PC-9 (cell line): ENCODE measurements at places on chromosomes 1 and 21.

DNA sequence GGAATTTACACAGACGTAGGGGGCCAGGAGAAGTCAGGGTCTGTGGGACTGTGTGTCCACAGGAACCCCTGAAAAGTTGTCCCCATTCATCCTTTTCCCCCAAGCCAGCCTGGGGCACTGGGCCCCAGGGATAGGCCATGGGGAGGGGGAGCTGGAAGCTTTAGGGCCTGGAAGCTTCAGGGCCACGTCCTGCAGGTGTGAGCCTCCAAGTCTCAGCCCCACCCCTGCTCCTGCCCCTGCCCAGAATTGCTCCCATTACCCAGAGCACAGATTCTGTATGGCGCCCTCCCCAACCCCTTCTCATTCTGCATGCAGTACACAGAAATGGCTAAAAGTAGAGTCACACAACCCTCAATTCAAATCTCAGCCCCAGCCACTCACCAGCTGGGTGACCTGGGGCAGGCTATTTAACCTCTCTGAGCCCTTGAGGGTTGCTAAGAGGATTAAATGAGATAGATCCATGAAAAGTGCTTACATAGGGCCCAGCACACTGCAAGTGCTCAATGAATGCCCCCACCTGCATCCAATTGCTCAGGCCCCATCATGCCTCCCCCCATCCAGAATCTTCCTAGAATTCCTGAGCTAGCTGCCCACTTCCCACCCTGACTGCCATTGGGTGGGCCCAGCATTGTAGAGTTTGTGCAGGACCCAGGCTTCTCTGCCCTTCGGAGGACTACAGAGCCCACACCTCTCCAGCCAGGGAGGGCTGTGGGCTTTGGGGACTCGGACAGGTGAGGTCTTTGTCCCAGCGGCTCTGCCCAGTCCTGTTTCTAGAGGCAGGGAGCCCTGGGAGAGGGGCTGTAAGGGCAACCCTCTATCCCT, 6.5 kb downstream of the RAP1GAP start:
- no peak overlapping the region for H3K27ac ChIP-seq
- H3K4me1 ChIP-seq = no peaks in the 10 kb centered on the region
- no peak for DNase-seq
- H3K4me3 ChIP-seq = no peak overlapping the region
- no peaks in the 10 kb centered on the region for H3K36me3 ChIP-seq
- H3K27me3 ChIP-seq = no peaks in the 10 kb centered on the region

- no peak for DNase-seq
- H3K36me3 ChIP-seq = no peaks in the 10 kb centered on the region
- H3K4me1 ChIP-seq = no peaks in the 10 kb centered on the region
- H3K27ac ChIP-seq = no peak overlapping the region
These were observed 26.9 kb downstream of the EPHB2 start for GRCh38 chr1:22737374-22738068.

DNA sequence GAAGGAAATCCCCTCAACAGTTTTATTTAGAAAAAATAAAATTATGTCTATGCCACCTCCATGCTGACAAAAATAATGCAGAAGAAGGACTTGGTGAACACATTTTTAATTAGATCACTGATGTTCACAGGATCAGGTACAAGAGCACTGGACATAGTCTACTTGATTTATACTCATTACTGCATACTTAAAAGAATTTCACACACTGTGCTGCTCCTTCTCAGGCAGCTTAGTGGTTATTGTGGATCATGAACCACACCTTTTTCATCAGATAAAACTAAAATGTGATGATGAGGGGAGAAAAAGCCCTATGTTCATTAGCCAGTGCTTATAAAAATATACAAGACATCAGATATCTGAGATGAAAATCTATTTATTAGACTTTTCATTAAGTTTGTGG, 103.3 kb upstream of the DPH5 start:
- H3K27ac ChIP-seq = no peak overlapping the region
- H3K4me1 ChIP-seq = peaks cover 9% of the 10 kb centered on the region
- no peak overlapping the region for H3K4me3 ChIP-seq
- DNase-seq = no peak

GRCh38 chr1:82813386-82813785, 1012.7 kb downstream of the ADGRL2 start:
- no peaks in the 10 kb centered on the region for H3K4me1 ChIP-seq
- no peak overlapping the region for H3K4me3 ChIP-seq
- no peak overlapping the region for H3K27ac ChIP-seq

DNA sequence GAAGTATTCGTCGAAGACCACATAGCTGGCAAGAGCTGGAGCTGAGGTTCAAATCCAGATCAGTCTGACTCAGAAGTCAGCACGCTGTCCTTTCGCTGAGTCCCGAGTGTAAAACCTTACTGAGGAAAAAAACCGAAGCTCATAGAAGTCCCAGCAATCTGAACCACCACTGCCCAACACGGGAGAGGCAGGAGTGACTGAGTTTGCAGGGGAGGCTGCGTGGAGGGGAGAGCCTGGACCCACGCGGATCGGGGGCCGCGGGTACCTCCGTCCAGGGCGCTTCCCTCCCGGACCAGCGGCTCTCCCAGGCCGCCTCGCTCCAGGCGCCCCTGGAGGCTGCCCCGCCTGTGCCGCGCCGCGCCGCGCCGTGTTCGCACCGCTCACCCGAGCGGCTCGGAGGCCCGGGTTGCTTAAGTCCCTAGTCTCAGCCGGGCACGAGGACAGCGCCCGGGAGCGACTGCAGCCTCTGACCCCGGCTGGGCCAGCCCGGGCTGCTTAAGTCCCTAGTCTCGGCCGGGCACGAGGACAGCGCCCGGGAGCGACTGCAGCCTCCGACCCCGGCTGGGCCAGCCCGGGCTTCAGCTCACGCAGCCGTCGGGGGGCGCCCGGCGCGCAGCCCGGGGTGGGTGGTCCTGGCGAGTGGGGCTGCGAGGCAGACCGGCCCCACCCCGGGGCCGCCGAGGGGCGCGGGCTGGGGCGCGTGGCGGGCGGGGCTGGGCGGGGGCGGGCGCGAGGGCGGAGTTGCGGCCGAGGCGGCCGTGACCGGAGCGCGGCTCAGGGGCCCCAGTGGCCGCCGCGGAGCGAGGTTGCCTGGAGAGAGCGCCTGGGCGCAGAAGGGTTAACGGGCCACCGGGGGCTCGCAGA, at the start of gene ADAMTSL4:
TSS of gene ADAMTSL4 (plus strand) at position 777 of the 864 bp plus-strand sequence. CDS start 2,881 bp downstream, outside the sequence.
- peak within 1 kb of the TSS; percentile 65 for H3K27ac ChIP-seq
- H3K36me3 ChIP-seq = no peaks in the 10 kb centered on the region
- H3K27me3 ChIP-seq = no peaks in the 10 kb centered on the region
- peak; percentile 71 for DNase-seq

GRCh38 chr21:28828981-28829380, 163.7 kb downstream of the LTN1 start:
- H3K4me3 ChIP-seq = no peak overlapping the region
- H3K4me1 ChIP-seq = no peaks in the 10 kb centered on the region
- H3K27ac ChIP-seq = no peak overlapping the region

- no peaks in the 10 kb centered on the region for H3K27me3 ChIP-seq
- peak; percentile 61 for DNase-seq
- H3K27ac ChIP-seq = peak overlapping the region; percentile 86
- H3K36me3 ChIP-seq = no peaks in the 10 kb centered on the region
- H3K4me3 ChIP-seq = peak overlapping the region; percentile 45; the same call in 1 of the 2 replicates
- peaks cover 64% of the 10 kb centered on the region for H3K4me1 ChIP-seq
These were observed 1.7 kb upstream of the VWA1 start for GRCh38 chr1:1433804-1434130.

GRCh38 chr1:93459126-93459525, 11.2 kb downstream of the FNBP1L start:
- no peak overlapping the region for H3K4me3 ChIP-seq
- no peak for DNase-seq
- no peaks in the 10 kb centered on the region for H3K27me3 ChIP-seq
- H3K27ac ChIP-seq = no peak overlapping the region

DNA sequence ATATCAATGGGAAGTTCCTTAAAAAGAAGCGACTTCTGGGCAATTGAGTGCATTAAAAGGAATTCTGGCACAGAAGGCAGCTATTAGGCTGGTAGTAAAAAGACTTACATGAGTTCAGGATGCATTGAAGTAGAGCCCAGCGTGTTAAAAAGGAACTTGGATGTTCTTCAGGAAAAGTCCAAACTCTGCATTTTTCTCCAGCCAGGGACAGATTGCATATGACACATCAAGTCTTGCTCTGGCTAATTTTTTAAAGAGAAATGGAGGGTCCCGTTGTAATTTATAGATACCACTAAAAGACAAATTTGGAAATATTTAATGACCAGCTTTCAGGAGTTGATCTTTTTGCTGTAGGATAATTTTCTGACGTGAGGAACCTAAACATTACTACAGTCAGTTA, 1.2 kb downstream of the TPRG1L start:
- no peak for DNase-seq
- H3K4me3 ChIP-seq = peak overlapping the region; percentile 99
- H3K27ac ChIP-seq = no peak overlapping the region
- H3K4me1 ChIP-seq = peaks cover 20% of the 10 kb centered on the region

GRCh38 chr1:54745864-54746263, 18.5 kb downstream of the PARS2 start:
- no peak overlapping the region for H3K4me3 ChIP-seq
- peaks cover 3% of the 10 kb centered on the region; the same call in 1 of the 2 replicates for H3K36me3 ChIP-seq
- peaks cover 11% of the 10 kb centered on the region for H3K4me1 ChIP-seq
- no peak overlapping the region for H3K27ac ChIP-seq
- DNase-seq = no peak

- DNase-seq = peak; percentile 71
- H3K4me1 ChIP-seq = peaks cover 8% of the 10 kb centered on the region
- no peaks in the 10 kb centered on the region for H3K36me3 ChIP-seq
- no peak overlapping the region for H3K4me3 ChIP-seq
These were observed 11.3 kb downstream of the CDK18 start for GRCh38 chr1:205515781-205516253.

GRCh38 chr1:67830226-67830625, 3.0 kb downstream of the GNG12 start:
- H3K36me3 ChIP-seq = 0 out of 2 replicates have a peak, but pooled peaks cover 6% of the 10 kb centered on the region
- DNase-seq = peak; percentile 59
- peak overlapping the region; percentile 92; the same call in 1 of the 2 replicates for H3K4me3 ChIP-seq
- H3K27me3 ChIP-seq = no peaks in the 10 kb centered on the region
- H3K4me1 ChIP-seq = peaks cover 20% of the 10 kb centered on the region
